Sigmoid colon (tissue), 7 donors: ENCODE measurements at places on chromosomes 2 and 18. TPM values are rescaled to one million over a fixed set of nuclear protein-coding genes. Genes with fewer than 3 reads are reported as not detected.
A peak's percentile ranks its signal among the peaks of the same experiment; 100 is the strongest.

EML4 gene
- total RNA-seq: 23.3 TPM

RNPEPL1 gene
- total RNA-seq: 87.8 TPM

CD8A gene
- 1.5 TPM for total RNA-seq

ANKRD30B gene
- not detected for total RNA-seq

ADAM23 gene
- total RNA-seq: 2.1 TPM

- peak overlapping the region; percentile 82 for H3K27ac ChIP-seq
- DNase-seq: no peak
- no peaks in the 10 kb centered on the region for H3K36me3 ChIP-seq
- H3K4me3 ChIP-seq: no peak overlapping the region
Observed at GRCh38 chr2:215695861-215696260, 260.0 kb upstream of the FN1 start.

DNA sequence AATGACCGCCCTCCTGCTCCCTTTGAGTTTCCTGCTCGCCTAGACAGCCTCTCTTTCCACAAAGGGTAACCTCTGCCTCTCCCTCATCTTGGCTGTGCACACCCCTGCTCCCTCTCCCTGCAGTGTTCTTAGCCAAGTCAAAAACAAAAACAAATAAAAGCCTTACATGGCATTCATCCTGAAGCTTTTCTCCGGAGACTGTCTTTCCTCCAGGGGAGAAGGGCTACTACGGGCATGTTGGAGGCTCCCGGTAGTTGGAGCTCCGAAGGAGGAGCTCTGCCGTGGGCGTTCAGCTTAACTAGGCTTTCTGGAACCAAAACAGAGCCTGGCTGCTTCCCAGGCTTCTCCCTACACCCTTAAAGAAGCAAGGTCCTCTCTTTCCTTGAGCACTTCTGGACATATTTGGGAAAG, 104.2 kb downstream of the TPGS2 start:
- no peaks in the 10 kb centered on the region for H3K27me3 ChIP-seq
- no peak for DNase-seq
- peak overlapping the region; percentile 55 for H3K27ac ChIP-seq
- no peaks in the 10 kb centered on the region for H3K36me3 ChIP-seq

DNA sequence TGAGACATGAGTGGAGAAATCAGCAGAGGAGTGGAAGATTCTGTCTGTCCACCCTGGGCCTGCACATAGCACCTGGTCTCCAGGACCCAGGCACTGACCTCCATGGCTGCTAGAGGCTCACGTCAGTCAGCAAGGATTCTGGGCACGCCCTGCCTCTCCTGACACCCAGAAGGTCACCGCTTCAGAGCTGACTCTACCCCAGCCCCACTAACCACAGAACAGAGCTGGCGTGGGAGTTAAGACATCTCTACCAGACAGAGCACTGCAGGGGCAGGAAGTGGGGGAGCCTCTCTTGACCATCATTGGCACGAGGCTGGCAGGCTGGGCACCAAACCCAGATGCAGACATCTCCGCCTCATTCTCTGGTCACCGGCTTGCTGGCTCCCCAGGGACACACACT, 3.0 kb downstream of the ADCY3 start:
- no peaks in the 10 kb centered on the region for H3K27me3 ChIP-seq
- H3K4me1 ChIP-seq: peaks cover 17% of the 10 kb centered on the region
- peak overlapping the region; percentile 70 for H3K4me3 ChIP-seq
- H3K27ac ChIP-seq: peak overlapping the region; percentile 18
- H3K36me3 ChIP-seq: no peaks in the 10 kb centered on the region

DNA sequence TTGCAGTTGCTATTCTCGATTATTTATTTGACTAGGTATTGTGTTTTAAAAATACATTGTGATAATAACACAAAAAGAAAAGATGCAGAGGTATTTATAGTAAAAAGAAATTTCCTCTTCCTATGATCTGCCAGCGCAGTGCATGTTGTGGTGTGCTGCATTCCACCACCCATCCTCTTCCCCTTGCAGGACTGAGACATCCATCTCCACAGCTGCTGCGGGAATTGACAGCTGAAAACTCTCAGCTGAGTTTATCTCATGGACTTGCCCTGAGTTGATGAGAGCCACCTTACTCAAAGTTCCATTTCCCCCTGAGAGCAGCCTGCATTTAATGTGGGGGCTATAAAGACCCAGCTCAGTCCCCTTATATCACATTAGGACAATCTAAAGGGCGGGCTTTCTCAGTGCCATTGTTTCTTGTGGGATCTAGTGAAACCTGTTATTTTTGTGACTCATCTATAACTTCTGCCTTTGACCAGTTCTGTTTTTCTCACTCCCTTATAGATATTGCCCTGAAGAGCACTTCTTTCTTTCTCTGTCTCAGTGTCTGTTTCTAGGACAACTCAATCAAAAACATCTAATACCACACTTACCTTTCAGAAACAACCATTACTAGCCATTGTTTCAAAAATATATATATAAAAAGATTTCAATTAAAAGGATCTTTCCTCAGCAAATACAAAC, 698.5 kb downstream of the NR4A2 start:
- DNase-seq: no peak
- no peak overlapping the region for H3K4me3 ChIP-seq
- H3K27me3 ChIP-seq: no peaks in the 10 kb centered on the region
- no peaks in the 10 kb centered on the region for H3K36me3 ChIP-seq

GRCh38 chr18:76456018-76456750, 38.9 kb downstream of the ZNF516 start:
- no peaks in the 10 kb centered on the region for H3K36me3 ChIP-seq
- H3K4me3 ChIP-seq: no peak overlapping the region
- no peaks in the 10 kb centered on the region for H3K4me1 ChIP-seq
- no peaks in the 10 kb centered on the region for H3K27me3 ChIP-seq
- peak overlapping the region; percentile 67 for H3K27ac ChIP-seq
- DNase-seq: peak; percentile 38

DNA sequence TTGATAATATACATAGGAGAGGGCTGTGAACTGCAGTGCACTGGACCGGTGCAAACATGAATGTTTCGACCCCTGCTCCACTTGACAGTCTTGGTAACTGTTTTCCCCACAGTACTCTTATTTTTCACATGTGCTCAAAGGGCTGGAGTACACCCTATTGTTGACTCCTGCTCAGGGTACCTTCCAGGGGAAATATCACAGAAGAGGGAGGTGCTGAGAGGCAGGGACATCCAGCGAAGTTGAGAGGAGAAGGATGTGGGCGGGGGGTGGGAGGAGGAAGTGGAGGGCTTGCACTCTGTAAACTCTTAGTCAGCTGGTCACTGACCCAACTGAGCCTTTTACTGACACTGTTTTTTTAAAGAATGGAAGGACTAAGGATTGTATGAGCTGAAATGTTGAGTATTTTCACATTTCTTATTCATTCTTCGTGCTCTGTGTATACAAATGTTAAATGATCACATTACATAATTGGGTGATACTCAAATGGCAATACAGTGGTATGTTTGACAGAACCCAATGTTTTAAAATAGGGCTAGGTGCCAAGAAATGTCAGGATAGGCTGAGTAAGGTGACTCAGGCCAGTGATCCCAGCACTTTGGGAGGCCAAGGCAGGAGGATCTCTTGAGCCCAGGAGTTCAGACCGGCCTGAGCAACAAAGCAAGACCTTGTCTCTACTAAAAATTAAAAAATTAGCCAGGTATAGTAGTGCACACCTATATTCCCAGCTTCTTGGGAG, 10.0 kb downstream of the INPP4A start:
- DNase-seq: peak; percentile 40
- peak overlapping the region; percentile 73 for H3K27ac ChIP-seq
- no peaks in the 10 kb centered on the region for H3K36me3 ChIP-seq
- no peak overlapping the region for H3K4me3 ChIP-seq
